ENCODE measurements at places on chromosomes 1 and 21. TPM values are rescaled to one million over a fixed set of nuclear protein-coding genes. Genes with fewer than 3 reads are reported as not detected.

Gene LEPR
- 24.7 TPM for total RNA-seq

Gene GLIS1
- total RNA-seq: not detected

Gene ODF2L
- 31.5 TPM for total RNA-seq

Gene SLC1A7
- 0.16 TPM for total RNA-seq

Gene PIK3CD
- 8.7 TPM for total RNA-seq

Gene ROR1
- 27.3 TPM for total RNA-seq

- H3K27me3 ChIP-seq: no peaks in the 10 kb centered on the region
- no peak for DNase-seq
- H3K4me3 ChIP-seq: peak overlapping the region; percentile 100
These were observed 904 bp upstream of the RPL22 start for GRCh38 chr1:6200188-6200809.

DNA sequence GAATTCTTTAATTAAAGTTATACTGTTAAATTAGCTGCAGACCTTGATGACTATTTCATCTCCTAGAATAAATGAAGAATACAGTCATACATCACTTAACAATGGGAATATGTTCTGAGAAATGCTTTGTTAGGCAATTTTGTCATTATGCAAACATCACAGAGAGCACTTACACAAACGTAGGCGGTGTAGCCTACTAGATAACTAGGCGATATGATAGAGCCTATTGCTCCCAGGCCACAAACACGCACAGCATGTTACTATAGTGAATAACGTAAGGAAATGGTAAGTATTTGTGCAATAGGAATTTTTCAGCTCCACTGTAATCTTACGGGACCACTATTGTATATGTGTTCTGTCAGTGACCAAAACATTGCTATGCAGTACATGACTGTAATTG, 37.6 kb upstream of the DESI2 start:
- H3K36me3 ChIP-seq: no peaks in the 10 kb centered on the region
- H3K4me3 ChIP-seq: no peak overlapping the region
- no peaks in the 10 kb centered on the region for H3K27me3 ChIP-seq
- no peak overlapping the region for H3K27ac ChIP-seq
- DNase-seq: no peak

- no peaks in the 10 kb centered on the region for H3K36me3 ChIP-seq
- H3K4me1 ChIP-seq: no peaks in the 10 kb centered on the region
- no peak overlapping the region for H3K27ac ChIP-seq
- no peak overlapping the region for H3K4me3 ChIP-seq
These were observed 264.7 kb downstream of the KIF26B start for GRCh38 chr1:245419461-245419978.

DNA sequence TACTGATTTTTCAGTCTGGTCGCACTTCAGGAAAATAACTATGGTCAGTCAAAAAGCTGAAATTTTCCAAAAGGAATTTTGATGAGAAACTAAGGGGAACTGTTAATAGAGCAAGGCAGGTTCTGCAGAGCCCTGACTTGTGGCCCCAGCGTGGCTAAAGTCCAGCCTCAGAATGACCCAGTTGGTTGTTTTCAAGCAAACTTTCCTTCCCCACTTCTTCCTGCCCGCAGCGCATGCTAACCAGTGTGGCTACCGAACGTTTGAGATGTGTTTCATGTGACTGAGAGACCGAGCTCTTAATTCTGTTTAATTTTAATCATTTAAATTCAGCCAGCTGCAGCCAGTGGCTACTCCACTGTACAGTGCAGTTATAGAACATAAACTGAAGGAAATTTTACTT, 6.2 kb upstream of the IL10RB start:
- no peak for DNase-seq
- no peaks in the 10 kb centered on the region for H3K4me1 ChIP-seq
- H3K27me3 ChIP-seq: no peaks in the 10 kb centered on the region
- H3K36me3 ChIP-seq: peaks cover 17% of the 10 kb centered on the region
- no peak overlapping the region for H3K4me3 ChIP-seq

DNA sequence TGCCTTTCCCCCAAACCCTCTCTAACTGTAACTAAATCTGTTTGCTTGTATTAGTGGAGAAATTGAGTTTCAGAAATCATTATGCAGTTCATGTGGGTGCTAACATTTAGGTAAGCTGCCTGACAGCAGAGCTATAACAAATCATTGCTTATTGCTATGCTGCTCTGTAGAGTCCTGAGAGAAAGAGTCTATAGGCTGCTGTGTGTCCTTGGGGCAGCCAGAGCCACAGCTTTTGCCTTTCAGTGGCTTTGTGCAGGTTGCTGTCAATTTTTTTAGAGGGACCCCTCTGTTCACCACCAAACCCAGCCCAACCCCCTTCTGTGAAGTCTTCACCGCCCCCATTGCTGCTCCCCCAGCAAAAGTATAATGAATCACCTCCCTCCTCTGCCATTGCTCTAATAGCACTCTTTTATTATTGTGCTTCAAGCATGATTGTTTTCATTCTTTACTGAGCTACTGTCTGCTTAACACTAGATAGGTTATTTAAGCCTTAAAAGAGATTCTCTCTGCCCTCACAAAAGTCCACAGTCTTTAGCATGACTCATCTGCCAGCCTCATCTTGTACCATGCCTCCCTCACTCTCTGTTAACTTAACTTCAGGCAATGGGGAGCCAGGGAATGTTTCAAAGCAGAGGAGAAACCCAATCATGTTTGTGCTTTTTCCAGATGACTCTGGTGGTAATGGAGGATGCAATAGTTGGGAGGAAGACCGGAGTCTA, 38.6 kb downstream of the DIRAS3 start:
- H3K36me3 ChIP-seq: no peaks in the 10 kb centered on the region
- no peak overlapping the region for H3K27ac ChIP-seq
- no peaks in the 10 kb centered on the region for H3K4me1 ChIP-seq
- no peaks in the 10 kb centered on the region for H3K27me3 ChIP-seq
- H3K4me3 ChIP-seq: no peak overlapping the region
- DNase-seq: no peak

- H3K36me3 ChIP-seq: no peaks in the 10 kb centered on the region
- DNase-seq: no peak
- H3K4me1 ChIP-seq: peaks cover 11% of the 10 kb centered on the region
These were observed 45.8 kb downstream of the SIM2 start for GRCh38 chr21:36744560-36745231.

Measured in sigmoid colon (tissue), 7 donors.